Melanocyte of skin (primary cell): ENCODE measurements at places on chromosomes 2 and 18. TPM values are rescaled to one million over a fixed set of nuclear protein-coding genes. Genes with fewer than 3 reads are reported as not detected.

Gene GREB1
- total RNA-seq: 50.9 and 53.3 TPM in 2 replicates

Gene PKDCC
- total RNA-seq: 8.0 and 14.0 TPM in 2 replicates

Gene CRYGA
- total RNA-seq: not detected in 2 replicates

Gene PUM2
- total RNA-seq: 38.9 and 52.0 TPM in 2 replicates

Gene KIF5C
- total RNA-seq: 0.62 and 1.00 TPM in 2 replicates

Gene C2orf66
- total RNA-seq: under 0.01 and 0.15 TPM in 2 replicates

Gene PRR30
- total RNA-seq: not detected in 2 replicates

Gene MOB1A
- 97.6 and 134 TPM in 2 replicates for total RNA-seq

Gene SEPTIN10
- total RNA-seq: 51.6 and 67.4 TPM in 2 replicates

Gene CACNB4
- 0.67 and 0.77 TPM in 2 replicates for total RNA-seq

Gene SERPINB11
- total RNA-seq: not detected in 2 replicates

Gene RPRM
- total RNA-seq: not detected in 2 replicates

Gene TGFA
- under 0.01 TPM in 2 replicates for total RNA-seq

Gene TRIM54
- not detected in 2 replicates for total RNA-seq

Gene LTBP1
- 8.6 and 8.7 TPM in 2 replicates for total RNA-seq

Gene FAM237A
- total RNA-seq: not detected in 2 replicates

Gene CYP1B1
- total RNA-seq: 27.6 and 32.5 TPM in 2 replicates

Gene CRYGC
- not detected in 2 replicates for total RNA-seq

Gene SCN3A
- under 0.01 and 0.34 TPM in 2 replicates for total RNA-seq
